Suprapubic skin (tissue), 4 donors: ENCODE measurements at places on chromosomes 13 and 19. TPM values are rescaled to one million over a fixed set of nuclear protein-coding genes. Genes with fewer than 3 reads are reported as not detected.

Gene UBE2L5
- not detected for total RNA-seq

Gene IQCN
- total RNA-seq, result 8.1 TPM

Gene ZNF682
- 5.5 TPM for total RNA-seq

DNA sequence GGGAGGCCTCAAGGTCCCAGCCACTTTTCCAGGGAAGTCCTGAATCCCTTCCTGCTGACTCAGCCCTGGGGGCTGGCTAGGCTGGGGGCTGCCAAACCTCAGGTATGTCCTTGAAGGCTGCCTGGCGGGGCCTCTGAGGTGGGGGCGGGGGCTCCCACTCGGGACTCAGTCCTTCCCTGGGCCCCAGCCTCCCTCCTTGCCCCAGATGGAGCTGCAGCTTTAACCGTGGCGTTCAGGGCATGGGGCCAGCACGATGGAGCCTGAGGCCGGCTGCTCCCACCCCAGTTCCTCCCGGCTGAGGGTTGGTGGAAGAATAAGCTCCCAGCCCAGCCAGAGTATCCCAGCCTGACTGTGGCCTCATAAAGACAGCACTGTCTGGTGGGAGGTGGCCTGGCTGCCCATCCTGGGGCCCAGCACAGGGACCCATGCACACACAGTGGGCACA is 12.4 kb downstream of the CILP2 start:
- H3K27ac ChIP-seq, result no peak overlapping the region
- no peaks in the 10 kb centered on the region for H3K36me3 ChIP-seq
- no peak for DNase-seq
- H3K4me3 ChIP-seq, result no peak overlapping the region
- peaks cover 10% of the 10 kb centered on the region for H3K4me1 ChIP-seq
- H3K27me3 ChIP-seq, result peaks cover 39% of the 10 kb centered on the region

- H3K4me1 ChIP-seq, result no peaks in the 10 kb centered on the region
- H3K27me3 ChIP-seq, result no peaks in the 10 kb centered on the region
- no peak overlapping the region for H3K27ac ChIP-seq
Measured at GRCh38 chr13:32409001-32409313, 19.0 kb downstream of the N4BP2L1 start.

GRCh38 chr19:29383696-29384095 is 142.1 kb upstream of the VSTM2B start:
- peaks cover 9% of the 10 kb centered on the region for H3K27me3 ChIP-seq
- no peak overlapping the region for H3K27ac ChIP-seq
- no peaks in the 10 kb centered on the region for H3K4me1 ChIP-seq
- no peak for DNase-seq
- no peaks in the 10 kb centered on the region for H3K36me3 ChIP-seq
- H3K4me3 ChIP-seq, result no peak overlapping the region

Gene DNMT1
- total RNA-seq, result 36.1 TPM

DNA sequence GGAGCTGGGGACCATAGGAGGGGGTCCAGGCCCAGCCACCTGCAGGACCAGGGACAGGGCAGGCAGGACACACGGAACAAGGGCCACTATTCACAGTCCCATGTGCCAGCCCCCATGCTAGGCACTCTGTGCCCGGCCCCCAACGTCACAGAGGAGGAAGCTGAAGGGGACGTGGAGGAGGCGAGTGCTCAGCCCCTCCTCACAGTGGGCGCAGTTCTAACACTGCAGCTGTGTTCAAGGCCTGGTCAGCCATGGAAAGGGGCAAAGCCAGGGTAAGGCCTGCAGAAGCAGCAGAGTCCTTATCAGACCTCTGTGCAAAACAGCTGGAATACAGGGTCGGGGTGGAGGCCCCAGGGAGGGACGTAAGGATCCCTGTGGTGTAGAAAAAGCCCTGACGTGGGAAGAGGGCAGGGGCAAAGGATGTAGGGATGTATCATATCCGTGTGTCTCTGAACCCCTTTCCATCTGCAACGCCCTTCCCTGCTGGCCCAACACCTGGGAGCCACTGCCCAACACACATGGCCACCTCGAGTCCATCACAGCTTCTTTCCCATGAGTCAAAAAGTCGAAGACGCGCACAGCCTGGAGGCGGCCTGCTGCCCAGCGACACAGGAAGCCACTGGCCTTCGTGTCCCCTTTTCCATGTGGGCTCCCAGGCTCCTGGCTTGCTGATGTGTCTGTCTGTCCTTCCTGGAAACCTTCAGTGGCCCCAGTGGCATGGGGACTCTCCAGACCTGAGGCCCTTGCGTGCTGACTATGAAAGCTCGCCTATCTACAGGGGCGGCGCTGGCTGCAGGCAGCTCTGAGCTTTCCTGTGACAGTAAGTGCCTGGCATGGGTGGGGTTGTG is 28.0 kb downstream of the SH3GL1 start:
- peak overlapping the region; percentile 93 for H3K27ac ChIP-seq
- no peaks in the 10 kb centered on the region for H3K27me3 ChIP-seq
- no peak overlapping the region for H3K4me3 ChIP-seq

- no peaks in the 10 kb centered on the region for H3K27me3 ChIP-seq
- DNase-seq, result no peak
Measured at GRCh38 chr19:42335374-42335936, 10.0 kb downstream of the MEGF8 start.

Gene SNRNP70
- 308 TPM for total RNA-seq

GRCh38 chr13:90105849-90106496 is 1241.5 kb upstream of the MIR17HG start:
- H3K4me3 ChIP-seq, result no peak overlapping the region
- H3K27me3 ChIP-seq, result no peaks in the 10 kb centered on the region
- H3K36me3 ChIP-seq, result no peaks in the 10 kb centered on the region
- DNase-seq, result no peak
- no peak overlapping the region for H3K27ac ChIP-seq
- no peaks in the 10 kb centered on the region for H3K4me1 ChIP-seq

DNA sequence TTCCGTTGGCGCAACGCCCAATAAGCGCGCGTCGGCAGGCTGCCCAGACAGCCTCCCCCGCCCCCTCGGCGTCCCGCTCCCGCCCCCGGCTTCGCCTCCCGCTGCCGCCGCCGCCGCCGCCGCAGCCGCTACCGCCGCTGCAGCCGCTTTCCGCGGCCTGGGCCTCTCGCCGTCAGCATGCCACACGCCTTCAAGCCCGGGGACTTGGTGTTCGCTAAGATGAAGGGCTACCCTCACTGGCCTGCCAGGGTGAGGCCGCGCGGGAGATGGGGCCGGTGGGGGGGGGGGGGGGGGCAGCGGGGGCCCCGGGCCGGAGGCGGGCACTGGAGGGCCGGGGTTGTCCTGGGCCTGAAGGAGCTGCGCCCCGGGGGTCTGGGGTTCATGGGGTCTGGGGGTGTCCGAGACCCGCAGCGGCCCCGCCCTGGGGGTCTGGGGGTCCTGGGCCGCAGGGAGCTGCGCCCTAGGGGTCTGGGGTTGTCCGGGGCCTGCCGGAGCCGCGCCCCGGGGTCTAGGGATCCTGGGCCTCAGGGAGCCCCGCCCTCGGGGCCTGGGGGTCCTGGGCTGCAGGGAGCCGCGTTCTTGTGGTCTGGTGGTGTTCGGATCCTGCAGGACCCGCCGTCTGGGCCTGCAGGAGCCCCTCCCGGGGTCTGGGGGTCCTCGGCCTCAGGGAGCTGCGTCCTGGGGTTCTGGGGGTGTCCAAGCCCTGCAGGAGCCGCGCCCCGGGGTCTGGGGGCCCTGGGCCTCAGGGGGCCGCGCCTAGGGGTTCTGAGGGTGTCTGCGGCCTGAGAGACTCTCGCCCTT is at the start of gene HDGFL2:
Gene HDGFL2 (plus strand): TSS at position 124 of the 801 bp plus-strand sequence. CDS start 54 bp downstream, at position 178.
- peaks cover 22% of the 10 kb centered on the region for H3K36me3 ChIP-seq
- no peak for DNase-seq
- H3K27me3 ChIP-seq, result no peaks in the 10 kb centered on the region
- H3K4me3 ChIP-seq, result peak within 1 kb of the TSS; percentile 96

Gene CEBPA
- 360 TPM for total RNA-seq

GRCh38 chr19:3510727-3511126 is 4.6 kb downstream of the FZR1 start:
- no peak for DNase-seq
- H3K4me3 ChIP-seq, result no peak overlapping the region
- H3K4me1 ChIP-seq, result peaks cover 33% of the 10 kb centered on the region
- H3K36me3 ChIP-seq, result peaks cover 28% of the 10 kb centered on the region
- H3K27me3 ChIP-seq, result no peaks in the 10 kb centered on the region
- no peak overlapping the region for H3K27ac ChIP-seq

GRCh38 chr19:9752701-9753443 is 15.7 kb downstream of the ZNF846 start:
- H3K4me3 ChIP-seq, result no peak overlapping the region
- peaks cover 5% of the 10 kb centered on the region for H3K36me3 ChIP-seq
- no peak overlapping the region for H3K27ac ChIP-seq
- no peaks in the 10 kb centered on the region for H3K4me1 ChIP-seq
- no peaks in the 10 kb centered on the region for H3K27me3 ChIP-seq

GRCh38 chr13:93862259-93862658 is 617.2 kb downstream of the DCT start:
- H3K4me3 ChIP-seq, result no peak overlapping the region
- H3K4me1 ChIP-seq, result no peaks in the 10 kb centered on the region
- no peaks in the 10 kb centered on the region for H3K36me3 ChIP-seq
- no peaks in the 10 kb centered on the region for H3K27me3 ChIP-seq

GRCh38 chr19:13164343-13165161 is 14.3 kb downstream of the IER2 start:
- H3K4me3 ChIP-seq, result peak overlapping the region; percentile 36
- no peak for DNase-seq
- H3K4me1 ChIP-seq, result peaks cover 87% of the 10 kb centered on the region
- no peaks in the 10 kb centered on the region for H3K27me3 ChIP-seq

GRCh38 chr13:28983641-28984040 is 163.5 kb downstream of the MTUS2 start:
- H3K4me1 ChIP-seq, result no peaks in the 10 kb centered on the region
- no peak for DNase-seq
- H3K27ac ChIP-seq, result no peak overlapping the region
- H3K27me3 ChIP-seq, result peaks cover 2% of the 10 kb centered on the region

DNA sequence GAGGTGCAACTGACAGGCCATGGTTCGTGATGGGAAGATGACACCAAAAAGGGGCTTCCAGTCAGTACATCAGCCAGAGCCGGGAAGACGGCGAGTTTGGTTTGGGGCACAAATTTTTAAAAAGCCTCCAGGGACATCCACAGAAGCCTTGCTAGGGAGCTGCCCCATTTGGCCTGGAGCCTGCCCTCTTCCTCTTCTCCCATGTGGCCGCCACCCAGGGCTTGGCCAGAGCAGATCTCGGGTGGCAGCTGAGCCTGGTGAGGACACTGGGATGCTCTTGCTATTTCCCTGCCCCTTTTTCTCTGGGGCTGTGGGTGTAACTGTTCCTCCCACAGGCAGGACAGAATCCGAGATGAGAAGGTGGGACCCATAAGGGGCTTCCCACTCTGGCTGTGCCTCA is 8.2 kb downstream of the ETFB start:
- H3K36me3 ChIP-seq, result peaks cover 1% of the 10 kb centered on the region
- H3K4me3 ChIP-seq, result no peak overlapping the region
- H3K27me3 ChIP-seq, result no peaks in the 10 kb centered on the region
- H3K4me1 ChIP-seq, result peaks cover 9% of the 10 kb centered on the region
- DNase-seq, result no peak
- no peak overlapping the region for H3K27ac ChIP-seq

- peak overlapping the region; percentile 88 for H3K27ac ChIP-seq
- H3K27me3 ChIP-seq, result no peaks in the 10 kb centered on the region
- peaks cover 65% of the 10 kb centered on the region for H3K4me1 ChIP-seq
- DNase-seq, result peak; percentile 90
Measured at GRCh38 chr19:43464134-43464775, 1.2 kb downstream of the LYPD3 start.

- H3K27ac ChIP-seq, result no peak overlapping the region
- H3K4me1 ChIP-seq, result no peaks in the 10 kb centered on the region
- peaks cover 4% of the 10 kb centered on the region for H3K27me3 ChIP-seq
- no peaks in the 10 kb centered on the region for H3K36me3 ChIP-seq
- no peak overlapping the region for H3K4me3 ChIP-seq
- no peak for DNase-seq
Measured at GRCh38 chr19:38551450-38551813, 66.3 kb downstream of the MAP4K1 start.

GRCh38 chr19:28632371-28633080 is 580.4 kb downstream of the UQCRFS1 start:
- no peaks in the 10 kb centered on the region for H3K4me1 ChIP-seq
- no peaks in the 10 kb centered on the region for H3K27me3 ChIP-seq
- H3K27ac ChIP-seq, result no peak overlapping the region
- H3K36me3 ChIP-seq, result no peaks in the 10 kb centered on the region

- DNase-seq, result no peak
- no peak overlapping the region for H3K4me3 ChIP-seq
- peaks cover 2% of the 10 kb centered on the region for H3K27me3 ChIP-seq
- H3K4me1 ChIP-seq, result peaks cover 22% of the 10 kb centered on the region
Measured at GRCh38 chr13:113023694-113024430, 54.8 kb downstream of the MCF2L start.

GRCh38 chr19:38532939-38533338 is 84.8 kb downstream of the MAP4K1 start:
- H3K4me3 ChIP-seq, result no peak overlapping the region
- no peaks in the 10 kb centered on the region for H3K27me3 ChIP-seq
- no peaks in the 10 kb centered on the region for H3K4me1 ChIP-seq
- H3K27ac ChIP-seq, result no peak overlapping the region
- H3K36me3 ChIP-seq, result no peaks in the 10 kb centered on the region

- no peak overlapping the region for H3K27ac ChIP-seq
- H3K4me3 ChIP-seq, result no peak overlapping the region
- DNase-seq, result no peak
Measured at GRCh38 chr19:10769533-10770491, 51.9 kb downstream of the DNM2 start.

- H3K4me3 ChIP-seq, result no peak overlapping the region
- no peak overlapping the region for H3K27ac ChIP-seq
- no peak for DNase-seq
- H3K4me1 ChIP-seq, result no peaks in the 10 kb centered on the region
Measured at GRCh38 chr19:20669263-20669662, 7.9 kb upstream of the ZNF626 start.

Gene PABPC3
- total RNA-seq, result 0.29 TPM

DNA sequence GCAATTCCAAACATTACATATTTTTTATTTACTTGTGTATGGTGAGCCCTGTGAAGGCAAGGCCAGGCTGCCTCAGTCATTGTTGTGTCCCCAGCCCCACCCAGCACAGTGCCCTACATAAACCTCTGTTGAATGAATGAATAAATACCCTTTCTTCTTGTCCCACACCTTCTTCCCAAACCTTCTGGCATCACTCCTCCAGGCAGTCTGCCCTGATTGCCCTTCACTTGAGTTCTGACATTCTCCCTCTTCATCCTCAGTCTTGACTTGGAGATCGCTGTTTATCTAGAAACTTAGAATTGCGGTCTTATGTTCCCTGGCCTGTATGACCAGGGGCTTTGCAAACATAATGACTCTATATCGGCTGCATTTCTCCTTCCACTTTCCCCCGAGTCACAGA is 5.2 kb upstream of the OPA3 start:
- DNase-seq, result no peak
- peaks cover 12% of the 10 kb centered on the region for H3K4me1 ChIP-seq
- no peak overlapping the region for H3K27ac ChIP-seq
- H3K36me3 ChIP-seq, result no peaks in the 10 kb centered on the region

Gene ANGPTL8
- not detected for total RNA-seq

- peaks cover 8% of the 10 kb centered on the region for H3K4me1 ChIP-seq
- H3K27ac ChIP-seq, result no peak overlapping the region
- H3K4me3 ChIP-seq, result no peak overlapping the region
- H3K27me3 ChIP-seq, result no peaks in the 10 kb centered on the region
- DNase-seq, result no peak
- no peaks in the 10 kb centered on the region for H3K36me3 ChIP-seq
Measured at GRCh38 chr13:75749407-75749806, 113.3 kb downstream of the LMO7 start.
